Anterior cingulate cortex (tissue), 58 donors: ENCODE measurements at places on chromosomes 6 and 20.

GRCh38 chr6:27238010-27238983 lies 9.2 kb upstream of the PRSS16 start:
- DNase-seq, result no peak

- no peak for DNase-seq
Observed at GRCh38 chr6:116256694-116257093, 2.8 kb upstream of the TSPYL4 start.

- DNase-seq, result peak; percentile 12
Observed at GRCh38 chr6:15389084-15389764, 143.4 kb downstream of the JARID2 start.

DNA sequence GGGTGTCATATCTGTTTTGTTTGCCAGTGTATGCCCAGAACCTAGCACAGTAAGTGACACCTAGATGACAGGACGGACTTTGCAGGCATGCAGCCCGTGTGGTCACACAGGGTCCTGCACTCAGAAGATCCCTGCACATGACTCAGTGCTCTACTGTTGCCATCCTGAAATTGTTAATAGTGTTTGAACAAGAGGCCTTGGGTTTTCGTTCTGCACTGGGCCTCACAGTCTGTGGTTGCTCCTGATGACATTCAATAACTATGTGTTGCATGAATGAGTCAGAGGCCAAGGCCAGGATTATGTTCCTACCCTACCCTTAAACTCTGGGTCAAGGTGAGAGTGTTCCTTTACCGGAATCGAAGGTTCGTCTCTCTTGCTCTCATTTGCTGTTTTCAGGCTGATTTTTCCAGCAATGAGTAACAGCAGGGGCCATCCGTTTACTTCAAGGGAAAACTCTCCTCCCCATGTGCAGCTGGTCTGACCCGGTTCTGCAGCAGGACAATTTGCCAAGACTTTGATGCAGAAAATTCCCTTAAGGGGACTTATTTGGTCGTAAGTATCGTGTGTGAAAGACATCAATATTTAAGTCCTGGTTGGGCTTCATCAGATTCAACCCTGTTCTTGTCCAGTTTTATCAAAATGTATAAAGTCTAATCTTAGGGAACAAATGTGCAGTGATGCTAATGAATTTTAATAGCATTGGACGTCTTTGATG lies 13.0 kb upstream of the PFDN4 start:
- DNase-seq, result no peak

GRCh38 chr6:21426841-21427490 lies 166.6 kb upstream of the SOX4 start:
- no peak for DNase-seq
